Stimulated activated CD8-positive, alpha-beta memory T cell treated with anti-CD3 and anti-CD28 coated beads, Interleukin-7, amount 100 ng/mL, for 1 hour (primary cell): ENCODE measurements at places on chromosomes 3 and 15.

DNA sequence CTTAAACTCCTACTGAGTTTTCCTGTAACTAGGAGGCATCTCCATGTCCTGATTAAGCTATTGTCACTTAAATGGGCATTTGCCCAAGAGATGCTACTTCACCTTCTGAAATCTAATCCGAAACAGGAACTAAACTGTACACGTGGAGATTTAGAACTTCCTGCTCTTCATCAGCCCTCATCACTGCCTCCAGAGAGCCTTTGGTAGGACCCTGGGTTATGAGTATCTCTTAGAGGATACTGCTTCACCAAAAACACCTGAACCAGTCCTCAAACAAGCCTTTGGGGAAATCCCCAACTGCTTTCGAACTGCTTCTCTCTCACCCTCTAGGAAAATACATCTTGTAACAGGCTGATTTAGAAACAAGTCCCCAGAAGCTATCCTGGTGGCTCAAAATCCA is 320.3 kb downstream of the GAP43 start:
- DNase-seq = no peak

DNA sequence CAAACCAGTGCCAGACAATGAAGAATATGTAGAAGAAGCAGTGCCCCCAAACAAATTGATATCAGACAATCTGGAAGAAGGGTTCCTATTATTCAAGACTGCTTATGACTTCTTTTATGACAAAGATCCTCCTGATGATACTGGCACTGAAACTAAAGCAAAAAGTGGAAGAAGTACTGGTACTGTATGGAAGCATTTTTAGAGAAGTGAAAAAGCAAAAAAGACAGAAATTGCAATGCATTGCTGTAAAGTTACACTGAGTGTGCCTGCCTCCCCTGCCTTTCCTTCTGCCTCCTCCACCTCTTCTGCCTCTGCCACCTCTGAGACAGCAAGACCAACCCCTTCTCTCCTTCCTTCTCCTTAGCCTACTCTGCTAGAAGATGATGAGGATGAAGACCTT is 167.6 kb downstream of the PLCL2 start:
- DNase-seq = no peak

- DNase-seq = no peak
Observed at GRCh38 chr3:10337323-10338163, 16.6 kb upstream of the SEC13 start.

DNA sequence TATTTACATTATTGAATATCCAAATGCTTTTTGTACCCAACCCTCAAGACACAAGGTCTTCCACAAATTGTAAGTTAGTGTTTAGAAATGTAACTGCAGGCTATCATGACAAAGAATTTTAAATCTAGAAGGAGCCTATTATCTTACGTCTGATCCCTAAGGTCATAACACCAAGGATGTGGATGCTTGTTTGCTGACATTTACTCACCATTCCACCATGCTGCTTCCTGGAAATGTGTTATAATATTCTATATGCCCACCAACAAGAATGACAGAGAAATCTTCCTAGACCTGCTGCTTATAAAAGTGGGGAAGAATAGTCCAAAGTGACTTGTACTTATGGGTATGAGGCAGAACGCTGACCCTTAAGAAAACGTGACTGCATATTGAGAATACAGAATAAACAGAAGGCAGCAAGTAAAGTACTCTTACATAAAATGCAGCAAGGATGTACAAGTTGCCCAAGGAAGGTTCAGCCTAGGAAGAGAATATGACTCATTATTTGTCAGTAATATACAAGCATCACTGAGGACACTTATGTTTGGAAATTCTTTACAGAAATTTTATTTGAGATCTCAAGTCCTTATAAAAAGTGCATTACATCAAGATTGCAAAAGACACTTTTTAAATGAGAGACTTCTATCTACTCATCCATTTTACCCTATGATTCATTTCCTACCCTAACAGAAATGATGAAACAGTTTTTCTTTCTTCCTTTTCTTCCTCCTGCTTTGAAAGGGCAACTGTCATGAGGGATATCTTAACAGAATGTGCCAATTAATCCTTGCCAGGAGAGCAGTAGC is 59.6 kb downstream of the ESYT3 start:
- no peak for DNase-seq

DNA sequence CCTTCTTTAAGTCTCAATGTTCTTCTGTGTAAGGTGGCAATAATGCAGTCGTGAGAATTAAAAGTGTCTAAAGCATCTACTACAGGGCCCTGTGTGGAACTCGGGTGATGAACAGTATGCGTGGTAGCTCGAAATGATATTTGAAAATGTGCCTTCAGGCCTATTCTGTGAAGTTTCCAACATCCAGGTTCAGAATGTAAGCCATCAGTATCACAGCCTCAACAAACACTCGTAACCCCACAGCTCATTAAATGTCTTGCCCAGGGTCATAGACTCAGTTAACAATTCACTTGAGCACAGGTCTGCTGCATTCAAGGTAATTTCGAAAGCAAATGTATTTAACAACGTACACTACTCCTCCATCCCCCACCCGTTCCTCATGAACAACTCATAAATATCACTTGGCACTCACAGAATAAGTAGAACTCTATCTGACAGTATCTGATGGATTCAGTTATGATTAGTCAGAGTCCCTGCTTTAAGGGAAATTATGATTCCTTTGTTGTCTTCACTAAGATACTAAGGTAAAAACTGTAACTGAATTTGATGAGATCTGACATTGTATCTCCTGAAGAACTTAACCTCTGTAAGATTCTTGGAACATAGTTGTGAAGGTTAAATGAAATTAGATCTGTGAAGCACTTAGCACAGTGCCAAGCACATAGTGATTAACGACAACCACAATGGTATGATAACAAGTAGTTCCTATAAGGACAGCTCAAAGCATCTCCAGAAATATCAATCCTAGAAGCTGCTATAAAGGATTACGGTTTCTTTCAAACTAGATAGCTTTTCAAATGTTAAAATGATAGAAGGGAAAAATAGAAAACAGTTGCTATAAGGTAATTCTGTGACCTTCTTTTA is 642.3 kb downstream of the TBL1XR1 start:
- no peak for DNase-seq

- peak; percentile 88 for DNase-seq
Observed at GRCh38 chr3:124730129-124730940, at the start of gene UMPS. Gene UMPS (plus strand): TSS chr3:124730452. CDS start chr3:124730472, 20 bp downstream.

DNA sequence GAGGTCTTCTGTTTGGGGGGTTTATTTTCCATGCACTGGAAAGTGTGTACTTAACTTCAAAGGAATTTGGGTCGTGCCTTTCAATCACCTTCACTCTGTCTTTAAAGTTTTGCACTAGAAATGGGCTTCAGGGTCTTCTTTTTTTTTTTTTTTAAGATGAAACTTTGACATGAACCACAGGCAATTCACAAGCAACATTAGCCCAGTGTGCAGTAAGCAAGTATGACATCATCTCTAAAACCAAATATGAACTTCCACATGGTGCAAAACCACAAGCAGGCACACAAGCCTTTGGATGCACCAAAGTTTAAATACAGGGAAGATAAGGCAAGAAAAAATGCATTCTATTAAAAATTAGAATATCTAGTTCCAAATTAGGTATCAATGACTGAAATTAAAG is 381.9 kb downstream of the ERC2 start:
- DNase-seq = no peak

GRCh38 chr3:149647812-149648211 is 10.0 kb downstream of the WWTR1 start:
- DNase-seq = no peak

DNA sequence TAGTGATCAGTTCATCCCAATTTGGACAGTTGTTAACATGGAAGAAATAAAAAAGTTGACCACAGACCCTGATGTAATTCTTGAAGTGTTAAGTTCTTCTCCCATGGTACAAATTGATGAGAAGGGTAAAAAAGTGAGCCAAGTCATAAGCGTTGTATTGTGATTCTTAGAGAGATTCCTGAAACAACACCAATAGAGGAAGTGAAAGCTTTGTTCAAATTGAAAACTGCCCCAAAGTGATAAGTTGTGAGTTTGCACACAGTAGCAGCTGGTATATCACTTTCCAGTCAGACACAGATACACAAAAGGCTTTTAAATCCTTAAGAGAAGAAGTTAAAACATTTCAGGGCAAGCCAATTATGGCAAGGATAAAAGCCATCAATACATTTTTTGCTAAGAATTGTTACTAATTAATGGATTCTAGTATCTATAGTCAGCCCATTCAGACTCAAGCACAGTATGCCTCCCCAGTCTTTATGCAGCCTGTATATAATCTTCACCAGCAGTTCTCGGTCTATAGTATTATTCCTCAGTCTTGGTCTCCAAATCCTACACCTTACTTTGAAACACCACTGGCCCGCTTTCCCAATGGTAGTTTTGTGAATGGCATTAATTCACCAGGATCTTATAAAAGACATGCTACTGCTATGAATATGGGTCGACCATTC is 38.2 kb downstream of the CDIN1 start:
- no peak for DNase-seq
